ENCODE measurements at places on chromosomes 7 and 10. TPM values are rescaled to one million over a fixed set of nuclear protein-coding genes. Genes with fewer than 3 reads are reported as not detected.

GRCh38 chr10:12243864-12244620 is 48.1 kb downstream of the CDC123 start:
- DNase-seq = no peak

- DNase-seq = no peak
These were observed 94.3 kb downstream of the UBE2H start for GRCh38 chr7:129858490-129858889.

DNA sequence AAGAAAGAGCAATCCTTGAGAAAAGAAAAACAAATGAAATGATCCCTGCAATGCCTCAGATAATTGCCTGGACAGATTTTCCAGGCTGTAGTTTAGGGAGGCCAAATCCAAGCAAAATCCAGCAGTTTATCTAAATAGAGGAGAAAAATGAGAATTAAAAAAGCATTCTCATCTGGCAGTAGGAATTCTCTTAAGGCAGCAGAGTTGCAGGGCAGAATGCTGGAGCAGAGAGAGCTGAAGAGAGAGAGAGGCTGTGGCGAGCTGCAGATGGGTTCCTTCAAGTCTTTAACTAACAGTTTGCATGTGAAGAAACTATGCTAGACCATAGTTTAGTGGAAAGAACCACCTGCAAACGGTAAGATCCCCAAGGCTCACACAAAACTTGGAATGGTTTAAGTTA is 6.0 kb upstream of the LIPA start:
- no peak for DNase-seq

DNA sequence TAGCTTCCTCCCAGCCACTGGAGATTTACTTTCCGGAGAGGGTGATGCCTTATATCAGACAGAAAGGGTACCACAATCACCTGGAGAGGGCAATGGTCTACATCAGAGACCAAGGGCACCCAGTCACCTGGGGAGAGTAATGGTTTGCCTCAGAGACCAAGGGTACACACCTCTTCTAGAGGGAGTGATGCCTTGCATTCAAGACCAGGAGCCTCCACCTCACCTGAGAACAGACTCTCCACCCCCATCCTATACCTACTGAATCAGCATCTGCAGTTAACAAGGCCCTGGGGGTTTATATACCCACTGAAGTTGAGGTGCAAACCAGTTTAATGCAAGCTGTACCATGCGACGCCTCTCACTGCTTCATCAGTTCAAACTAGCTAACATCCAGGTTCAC is 270.2 kb upstream of the IGFBP3 start:
- no peak for DNase-seq

Gene KCNK18
- total RNA-seq = not detected

Gene ZNF503
- 6.8 TPM for total RNA-seq

Gene TBXAS1
- 4.2 TPM for total RNA-seq
